ENCODE measurements at places on chromosomes 6 and 20.

DNA sequence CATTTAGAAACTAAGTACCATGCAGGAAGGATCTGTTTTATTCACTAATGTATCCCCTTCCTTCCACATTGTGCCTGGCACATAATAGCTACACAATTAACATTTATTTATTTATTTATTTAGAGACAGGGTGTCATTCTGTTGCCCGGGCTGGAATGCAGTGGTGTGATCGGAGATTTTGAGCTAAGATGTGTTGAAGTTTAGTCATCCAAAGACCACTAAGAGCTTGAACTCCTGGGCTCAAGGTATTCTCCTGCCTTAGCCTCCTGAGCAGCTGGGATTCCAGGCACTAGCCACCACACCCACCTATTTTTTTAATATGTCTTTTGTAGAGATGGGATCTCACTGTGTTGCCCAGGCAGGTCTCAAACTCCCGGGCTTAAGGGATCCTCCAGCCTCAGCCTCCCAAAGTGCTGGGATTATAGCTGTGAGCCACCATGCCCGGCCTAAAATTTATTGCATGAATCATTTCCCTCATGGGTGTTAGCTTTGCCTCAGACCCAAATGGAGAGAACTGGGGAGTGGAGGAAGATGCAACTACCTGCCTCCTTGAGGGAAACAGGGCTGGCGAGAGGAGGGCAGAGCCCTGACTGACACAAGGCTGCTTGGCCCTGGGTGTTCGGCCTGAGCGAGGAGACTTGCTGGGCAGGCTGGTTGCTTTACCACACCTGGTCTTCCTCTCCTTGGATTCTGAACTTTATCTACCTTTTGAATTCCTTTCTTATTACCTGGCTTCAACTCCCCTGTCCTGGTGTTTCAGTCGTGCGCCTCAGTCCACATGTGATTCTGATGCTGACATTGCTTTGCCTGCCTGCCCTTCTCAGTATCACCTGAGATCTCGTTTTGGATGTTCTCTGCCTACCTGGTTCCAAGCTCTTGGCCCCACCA is 1.7 kb upstream of the DYNLT1 start:
- DNase-seq: no peak

- DNase-seq: no peak
Observed at GRCh38 chr6:20197251-20197650, 15.0 kb downstream of the MBOAT1 start.

DNA sequence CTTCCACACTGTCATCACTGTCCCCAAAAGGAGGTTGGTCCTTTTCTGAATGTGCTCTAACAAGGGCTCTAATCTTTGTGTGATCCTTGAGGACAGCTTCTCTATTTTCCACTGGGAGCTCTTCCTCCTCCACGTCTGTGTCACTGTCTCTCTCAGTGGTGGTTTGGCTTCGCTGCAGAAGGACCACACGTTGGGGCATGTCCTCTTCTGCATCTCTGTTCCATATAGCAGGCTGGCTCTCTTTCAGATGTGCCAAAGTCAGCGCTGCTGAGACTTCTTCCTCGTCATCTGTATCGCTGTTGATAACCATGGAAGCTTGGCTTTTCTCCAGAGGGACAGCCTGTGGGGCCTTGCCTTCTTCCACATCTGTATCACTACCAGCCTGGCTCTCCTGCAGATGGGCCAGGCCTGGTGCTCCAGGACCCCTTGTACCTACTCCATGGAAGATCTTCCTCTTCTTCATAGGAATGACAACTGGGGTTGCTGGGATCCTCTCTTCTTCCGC is 4.6 kb downstream of the MDC1 start:
- DNase-seq: no peak

- no peak for DNase-seq
Observed at GRCh38 chr6:45513213-45513618, 135.5 kb upstream of the SUPT3H start.

- no peak for DNase-seq
Observed at GRCh38 chr6:159533016-159533415, 160.0 kb downstream of the SOD2 start.

- no peak for DNase-seq
Observed at GRCh38 chr20:20396794-20397193, 28.9 kb downstream of the INSM1 start.

DNA sequence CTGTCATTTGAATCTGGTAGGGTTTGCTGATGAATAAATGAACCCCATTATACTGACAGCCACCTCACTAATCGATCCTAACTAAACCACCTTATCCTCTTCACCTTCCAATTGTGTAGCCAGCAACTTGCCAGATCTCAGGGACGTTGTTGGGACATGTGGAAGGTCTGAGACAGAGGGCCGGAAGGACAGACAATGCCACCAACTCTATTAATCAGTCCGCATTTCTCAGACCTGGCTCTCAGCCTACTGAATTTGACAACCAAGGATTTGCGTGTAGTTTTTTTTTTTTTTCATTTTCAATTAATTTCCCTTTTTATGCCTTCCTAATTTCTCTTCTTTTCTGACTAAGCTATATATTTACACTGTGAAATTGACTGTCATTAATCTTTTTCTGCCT is 122.5 kb downstream of the CARMIL1 start:
- no peak for DNase-seq

DNA sequence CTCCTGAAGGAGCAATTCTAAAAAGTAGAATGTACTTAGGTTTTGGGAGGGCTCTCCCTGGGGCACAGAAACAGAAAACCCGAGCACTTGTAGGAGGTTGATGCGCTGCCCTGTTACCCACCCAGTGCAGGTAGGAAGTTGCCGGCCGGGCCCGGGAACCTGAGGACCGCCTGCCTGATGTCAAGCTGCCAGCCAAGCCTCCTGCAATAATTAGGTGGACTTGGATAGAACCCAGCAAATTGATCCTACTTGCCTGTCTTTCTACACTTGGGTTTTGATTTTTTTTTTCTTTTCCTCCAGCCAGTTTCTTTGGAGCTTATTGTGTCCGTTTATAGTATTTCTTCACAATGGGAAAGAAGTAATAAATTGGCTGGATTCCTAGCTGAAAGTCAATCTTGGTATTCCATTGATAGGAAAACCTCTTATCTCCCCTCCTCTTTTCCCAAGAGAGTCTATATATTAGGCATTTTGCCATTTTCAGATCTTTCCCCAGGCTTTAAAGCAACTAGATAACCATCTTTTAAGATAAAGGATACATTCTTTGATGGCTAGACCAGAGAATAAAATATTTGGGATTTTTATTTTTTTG is 78.3 kb upstream of the FYN start:
- no peak for DNase-seq
